ENCODE measurements at places on chromosomes 7 and 10.

DNA sequence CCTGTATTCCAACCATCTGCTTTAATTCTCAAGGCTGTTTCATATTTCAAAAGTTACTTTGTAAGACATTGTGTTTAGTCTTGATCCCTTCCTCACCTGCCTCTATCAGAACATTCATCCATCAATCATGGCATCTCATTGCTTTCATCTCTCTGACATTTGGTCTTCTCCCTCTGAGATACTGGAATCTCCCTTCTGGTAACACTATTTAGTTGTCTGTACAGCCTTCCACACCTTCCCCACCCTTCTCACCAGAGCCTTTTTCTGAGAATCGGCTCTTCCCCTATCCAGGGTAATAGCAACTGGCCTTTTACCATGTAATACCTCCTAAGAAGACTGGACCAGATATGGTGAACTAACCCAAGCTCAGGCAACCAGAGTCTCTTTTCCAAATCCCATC is 10.1 kb downstream of the CACNA2D1 start:
- no peak for DNase-seq
- no peak overlapping the region for H3K27ac ChIP-seq
- no peaks in the 10 kb centered on the region for H3K27me3 ChIP-seq
- H3K4me1 ChIP-seq, result no peaks in the 10 kb centered on the region
- no peak overlapping the region for H3K4me3 ChIP-seq
- H3K36me3 ChIP-seq, result no peaks in the 10 kb centered on the region

DNA sequence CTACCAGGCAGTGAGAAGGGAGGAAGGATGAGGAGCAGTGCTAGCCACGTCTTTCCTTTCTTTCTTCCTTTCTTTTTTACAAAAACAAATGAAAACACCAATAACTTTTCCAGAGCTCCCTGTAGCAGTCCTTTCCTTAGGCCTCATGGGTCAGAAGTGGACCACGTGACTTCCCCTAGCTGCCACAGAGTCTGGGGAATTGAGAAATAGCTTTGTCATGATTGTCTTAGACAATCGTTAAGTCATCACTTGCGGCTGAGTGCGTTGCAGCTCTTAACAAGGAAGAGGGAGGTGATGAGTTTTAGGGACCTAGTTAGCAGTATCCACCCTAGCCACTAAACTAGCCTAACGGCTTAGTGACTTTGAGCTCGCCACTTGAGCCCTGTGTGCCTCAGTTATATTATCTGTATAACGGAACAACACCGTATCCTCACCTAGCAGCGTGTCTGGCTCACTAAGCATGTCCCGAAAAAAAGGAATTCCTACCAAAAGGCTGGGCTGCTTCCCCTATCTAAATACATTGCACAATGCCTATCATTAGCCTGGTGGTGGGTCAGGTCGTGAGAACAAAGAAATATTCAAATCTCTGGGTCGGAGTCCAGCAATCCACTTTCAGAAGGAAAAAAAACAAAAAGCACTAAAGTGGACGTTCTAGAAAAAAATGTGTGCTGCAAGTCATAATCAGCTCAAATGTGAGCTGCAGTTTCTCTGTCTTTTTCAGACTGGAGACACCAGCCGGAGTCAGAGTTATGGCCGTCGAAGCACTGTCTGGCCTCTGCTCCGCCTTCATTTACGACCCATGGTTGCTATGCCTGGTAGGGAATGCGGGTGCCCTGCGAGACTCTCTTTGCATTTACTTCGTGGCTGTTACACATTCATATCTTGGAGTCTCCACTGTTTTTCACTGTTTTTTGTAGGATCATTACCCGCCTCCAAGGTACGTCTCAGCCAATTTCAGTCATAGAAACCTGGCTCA is 338.5 kb upstream of the FOXK1 start:
- H3K4me1 ChIP-seq, result no peaks in the 10 kb centered on the region
- DNase-seq, result no peak
- H3K27me3 ChIP-seq, result no peaks in the 10 kb centered on the region
- no peak overlapping the region for H3K4me3 ChIP-seq

DNA sequence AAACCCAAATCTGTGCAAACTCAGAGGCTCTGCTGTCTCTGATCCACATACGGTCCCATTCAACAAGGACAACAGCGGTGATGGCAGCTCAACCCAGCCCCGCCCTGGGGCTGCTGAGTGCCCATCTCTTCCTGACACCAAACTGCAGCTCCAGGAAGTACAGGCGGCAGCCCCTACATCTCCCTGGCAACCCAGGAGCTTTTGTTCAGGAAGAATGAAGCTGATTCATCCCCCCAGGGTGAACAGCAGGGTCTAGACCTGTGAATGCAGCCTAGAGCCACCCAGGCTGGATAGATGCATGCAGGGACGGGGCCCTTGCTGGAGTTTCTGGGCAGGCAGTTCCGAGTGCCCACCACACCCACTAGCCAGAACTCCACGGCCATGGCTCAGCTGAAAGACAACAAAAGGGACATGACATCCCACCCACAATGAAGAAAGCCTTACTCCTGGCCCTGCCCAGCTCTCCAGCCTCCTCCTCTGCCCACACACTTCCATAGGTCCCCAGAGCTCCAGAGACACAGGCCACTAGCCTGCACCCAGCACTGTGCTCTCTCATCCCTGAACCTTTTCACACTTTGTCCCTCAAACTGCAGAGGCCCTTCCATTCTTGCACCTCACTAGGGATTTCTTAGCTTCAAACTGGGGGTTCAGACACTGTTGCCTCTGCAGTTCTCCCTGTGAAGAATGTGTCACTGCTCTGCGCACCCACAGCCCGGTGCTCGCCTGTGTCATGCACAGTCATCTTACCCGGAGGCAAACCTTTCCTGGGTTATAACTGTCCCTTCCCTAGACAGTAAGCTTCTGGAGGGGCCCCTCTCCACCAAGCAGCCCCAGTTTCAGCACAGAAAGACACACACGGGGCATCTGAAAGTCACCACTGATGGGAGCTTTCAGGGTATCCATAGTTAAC is 99.1 kb downstream of the GRID1 start:
- peaks cover 57% of the 10 kb centered on the region for H3K27me3 ChIP-seq
- H3K4me3 ChIP-seq, result no peak overlapping the region
- DNase-seq, result no peak
- H3K27ac ChIP-seq, result no peak overlapping the region
- H3K4me1 ChIP-seq, result peaks cover 6% of the 10 kb centered on the region

DNA sequence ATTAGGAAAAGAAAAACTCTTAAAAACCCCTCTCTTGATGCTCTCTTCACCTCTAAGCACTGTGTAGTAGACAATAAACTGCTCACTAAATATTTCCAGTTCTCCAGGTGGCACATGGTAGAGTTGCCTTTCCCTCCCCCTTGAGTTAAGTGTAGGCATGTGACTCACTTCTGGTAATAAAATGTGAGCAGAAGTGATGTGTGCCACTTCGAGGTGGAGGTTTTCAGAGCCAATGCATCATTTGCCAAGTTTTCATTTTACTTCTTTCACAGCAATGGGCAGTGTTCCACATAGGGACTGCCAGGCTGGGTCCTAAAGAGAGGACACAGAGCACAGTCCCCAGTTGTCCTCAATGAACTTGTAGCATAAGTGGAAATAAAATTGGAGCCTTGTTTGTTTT is 131.6 kb upstream of the NPY start:
- peaks cover 6% of the 10 kb centered on the region for H3K27me3 ChIP-seq
- no peaks in the 10 kb centered on the region for H3K4me1 ChIP-seq
- no peak for DNase-seq
- no peak overlapping the region for H3K27ac ChIP-seq
- no peaks in the 10 kb centered on the region for H3K36me3 ChIP-seq
- no peak overlapping the region for H3K4me3 ChIP-seq

DNA sequence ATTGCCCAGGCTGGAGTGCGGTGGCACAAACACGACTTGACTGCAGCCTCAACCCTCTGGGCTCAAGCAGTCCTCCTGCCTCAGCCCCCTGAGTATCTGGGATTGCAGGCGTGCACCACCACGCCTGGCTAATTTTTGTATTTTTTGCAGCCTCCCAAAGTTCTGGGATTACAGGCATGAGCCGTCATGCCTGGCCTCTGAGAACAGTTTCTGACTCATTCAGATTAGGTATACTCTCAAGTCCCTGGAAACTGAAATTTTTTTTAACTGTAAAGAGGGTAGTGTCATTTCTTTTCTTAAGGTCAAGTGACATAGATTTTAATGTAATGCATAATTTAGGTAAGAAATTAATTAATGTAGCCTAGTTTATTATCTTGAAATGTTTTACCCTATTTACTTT is 104.7 kb downstream of the SEPTIN7 start:
- H3K27me3 ChIP-seq, result no peaks in the 10 kb centered on the region
- no peak overlapping the region for H3K27ac ChIP-seq
- H3K4me3 ChIP-seq, result no peak overlapping the region

- peaks cover 4% of the 10 kb centered on the region for H3K4me1 ChIP-seq
- no peaks in the 10 kb centered on the region for H3K27me3 ChIP-seq
- DNase-seq, result no peak
- peaks cover 2% of the 10 kb centered on the region for H3K36me3 ChIP-seq
- peak overlapping the region; percentile 8 for H3K27ac ChIP-seq
These were observed 80.9 kb downstream of the NT5C2 start for GRCh38 chr10:103111918-103112877.

DNA sequence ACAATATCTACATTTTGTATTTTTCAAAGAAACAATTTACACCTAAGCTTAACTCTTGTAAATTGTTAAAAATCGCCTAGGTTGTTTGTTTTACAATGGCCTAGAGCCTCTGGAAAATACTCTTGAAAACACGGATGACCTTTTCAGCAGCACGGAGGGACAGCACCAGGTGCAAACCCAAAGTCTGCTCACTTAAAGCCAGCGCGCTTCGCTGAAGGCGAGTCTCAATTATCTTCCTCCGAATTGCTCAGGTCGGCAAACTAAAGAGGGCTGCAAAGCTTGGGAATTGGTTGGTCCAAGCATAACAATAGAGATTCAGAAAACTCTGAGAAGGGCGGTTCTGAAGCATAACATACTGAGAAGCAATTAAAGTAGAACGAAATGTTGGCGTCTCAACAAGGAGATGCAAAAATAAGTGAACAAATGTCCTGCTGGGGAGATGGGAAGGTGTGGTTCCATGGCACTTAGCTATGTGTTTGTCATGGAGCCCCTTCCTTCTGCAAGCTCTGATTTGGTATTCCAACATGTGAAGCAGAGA is 139.9 kb upstream of the PITRM1 start:
- no peak overlapping the region for H3K4me3 ChIP-seq
- H3K27ac ChIP-seq, result no peak overlapping the region
- H3K4me1 ChIP-seq, result no peaks in the 10 kb centered on the region
- no peak for DNase-seq

- no peak for DNase-seq
- no peak overlapping the region for H3K27ac ChIP-seq
- H3K4me1 ChIP-seq, result no peaks in the 10 kb centered on the region
- H3K27me3 ChIP-seq, result no peaks in the 10 kb centered on the region
These were observed 1146.6 kb upstream of the C7orf33 start for GRCh38 chr7:147443942-147444341.

- H3K27ac ChIP-seq, result no peak overlapping the region
- no peak overlapping the region for H3K4me3 ChIP-seq
- no peak for DNase-seq
- H3K27me3 ChIP-seq, result peaks cover 7% of the 10 kb centered on the region
- no peaks in the 10 kb centered on the region for H3K36me3 ChIP-seq
These were observed 83.5 kb downstream of the RELN start for GRCh38 chr7:103905997-103906396.

DNA sequence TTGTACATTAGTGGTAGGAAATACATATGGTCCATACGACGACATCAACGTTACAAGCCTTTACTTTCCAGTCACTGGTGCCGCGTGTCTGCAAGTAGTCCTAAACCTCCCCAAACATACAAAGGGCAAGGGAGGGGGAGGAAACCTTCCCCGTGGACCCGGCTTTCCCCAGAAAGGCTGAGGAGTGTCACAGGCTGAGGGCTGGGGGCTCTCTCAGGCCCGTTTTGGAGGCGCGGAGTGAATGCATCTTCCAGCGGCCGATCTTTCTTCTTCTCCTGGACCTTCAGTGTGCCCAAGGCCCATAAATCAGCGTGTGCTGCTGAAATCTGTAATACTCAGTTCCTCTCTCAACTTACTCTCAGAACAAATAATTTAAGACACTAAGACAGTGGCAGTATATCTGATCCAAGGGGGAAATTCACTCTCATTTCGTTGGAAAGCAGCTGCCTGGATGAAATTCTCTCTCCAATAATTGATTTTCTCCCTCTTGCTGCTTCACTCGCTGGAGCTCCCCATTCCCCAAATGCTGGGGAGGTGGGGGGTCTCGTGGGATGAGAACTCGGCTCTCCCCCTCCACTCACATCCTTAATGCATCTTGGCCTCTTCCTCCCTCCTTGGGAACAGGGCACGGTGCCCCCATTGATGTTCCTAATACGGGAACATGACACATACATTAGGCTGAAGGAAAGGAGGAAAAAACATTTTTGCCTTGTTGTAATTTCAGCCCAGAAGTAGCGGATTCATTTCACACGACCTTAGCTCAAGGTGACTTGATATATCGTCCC is 126.1 kb downstream of the ADARB2 start:
- peaks cover 4% of the 10 kb centered on the region for H3K36me3 ChIP-seq
- no peak for DNase-seq
- peaks cover 71% of the 10 kb centered on the region for H3K27me3 ChIP-seq
- no peak overlapping the region for H3K4me3 ChIP-seq
- H3K4me1 ChIP-seq, result peaks cover 13% of the 10 kb centered on the region

GRCh38 chr10:79260811-79261740 is 86.2 kb upstream of the PPIF start:
- DNase-seq, result no peak
- H3K4me3 ChIP-seq, result no peak overlapping the region
- H3K27me3 ChIP-seq, result no peaks in the 10 kb centered on the region
- H3K27ac ChIP-seq, result no peak overlapping the region
- H3K36me3 ChIP-seq, result no peaks in the 10 kb centered on the region

DNA sequence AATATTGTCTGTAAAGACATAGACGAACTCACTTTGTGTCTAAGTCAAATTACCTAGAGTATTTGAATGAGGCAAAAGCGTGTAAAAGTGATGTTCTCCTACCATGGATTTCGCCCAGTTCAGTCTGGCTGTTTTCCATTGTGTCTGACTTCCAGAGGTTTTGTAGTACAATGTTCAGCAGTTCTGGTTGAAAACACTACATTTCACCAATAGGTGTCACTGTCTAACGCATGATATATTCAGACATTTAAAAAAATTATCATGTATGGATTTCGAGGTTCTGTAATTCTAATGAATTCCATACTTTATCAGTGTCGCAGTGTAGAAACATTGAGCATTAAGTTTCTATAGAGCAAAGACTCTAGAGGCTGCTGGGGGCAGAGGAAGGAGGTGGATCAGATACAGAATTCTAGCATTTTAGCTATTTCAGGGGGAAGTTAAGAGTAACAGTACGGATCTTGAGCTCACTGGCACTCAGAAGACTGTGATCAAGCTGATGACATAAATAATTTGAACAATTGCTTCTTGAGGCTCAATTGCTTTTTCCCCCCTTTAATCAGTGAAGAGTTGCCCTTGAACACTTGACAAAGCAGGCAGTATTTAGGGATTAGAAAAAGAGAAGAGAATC is 196.9 kb upstream of the RHOBTB1 start:
- peaks cover 26% of the 10 kb centered on the region for H3K27me3 ChIP-seq
- no peak overlapping the region for H3K4me3 ChIP-seq
- peaks cover 2% of the 10 kb centered on the region for H3K4me1 ChIP-seq
- no peak overlapping the region for H3K27ac ChIP-seq
- no peak for DNase-seq
- no peaks in the 10 kb centered on the region for H3K36me3 ChIP-seq

GRCh38 chr10:119174109-119174508 is 4.5 kb downstream of the PRDX3 start:
- no peak overlapping the region for H3K4me3 ChIP-seq
- no peaks in the 10 kb centered on the region for H3K27me3 ChIP-seq
- peaks cover 20% of the 10 kb centered on the region for H3K4me1 ChIP-seq
- H3K27ac ChIP-seq, result no peak overlapping the region
- DNase-seq, result no peak

GRCh38 chr10:58797356-58797755 is 284.7 kb downstream of the BICC1 start:
- no peaks in the 10 kb centered on the region for H3K36me3 ChIP-seq
- H3K27ac ChIP-seq, result no peak overlapping the region
- H3K4me1 ChIP-seq, result no peaks in the 10 kb centered on the region
- H3K27me3 ChIP-seq, result peaks cover 27% of the 10 kb centered on the region
- H3K4me3 ChIP-seq, result no peak overlapping the region

Data from T-helper 17 cell (primary cell).